Smooth muscle cell of the umbilical artery (primary cell): ENCODE measurements at places on chromosomes 7 and 10. TPM values are rescaled to one million over a fixed set of nuclear protein-coding genes. Genes with fewer than 3 reads are reported as not detected.

The SDK1 gene
- 0.30 and 0.46 TPM in 2 replicates for total RNA-seq

The CACNB2 gene
- under 0.01 TPM in 1 of 2 replicates, not detected in the other for total RNA-seq

The DDIT4 gene
- 372 and 952 TPM in 2 replicates for total RNA-seq

The SEC31B gene
- 3.2 and 3.9 TPM in 2 replicates for total RNA-seq

The TLX1 gene
- total RNA-seq: not detected in 2 replicates

The INHBA gene
- total RNA-seq: 195 and 257 TPM in 2 replicates

The TFEC gene
- total RNA-seq: under 0.01 and 0.46 TPM in 2 replicates

The PRLHR gene
- not detected in 2 replicates for total RNA-seq

The HOXA4 gene
- total RNA-seq: 0.60 and 0.89 TPM in 2 replicates

The GRID2IP gene
- not detected in 2 replicates for total RNA-seq

The FAM25A gene
- total RNA-seq: not detected in 2 replicates

The IDI2 gene
- total RNA-seq: not detected in 2 replicates

The IFIT5 gene
- total RNA-seq: 18.4 and 19.7 TPM in 2 replicates

The ECHDC3 gene
- total RNA-seq: 3.3 and 3.9 TPM in 2 replicates

The KIFBP gene
- 36.2 and 59.9 TPM in 2 replicates for total RNA-seq

The RNF32 gene
- 0.69 and 1.8 TPM in 2 replicates for total RNA-seq

The SHH gene
- not detected in 2 replicates for total RNA-seq

The GIMAP6 gene
- 0.05 and 0.30 TPM in 2 replicates for total RNA-seq

The CYP2C8 gene
- not detected in 2 replicates for total RNA-seq

The RBP3 gene
- under 0.01 TPM in 1 of 2 replicates, not detected in the other for total RNA-seq

The MYO1G gene
- under 0.01 and 0.05 TPM in 2 replicates for total RNA-seq

The NKX6-2 gene
- total RNA-seq: not detected in 2 replicates

The SEMA3C gene
- total RNA-seq: 391 and 455 TPM in 2 replicates

The AEBP1 gene
- 34.4 and 72.7 TPM in 2 replicates for total RNA-seq

The SYCE1 gene
- total RNA-seq: not detected in 2 replicates

The CCSER2 gene
- total RNA-seq: 24.1 and 40.0 TPM in 2 replicates

The WDFY4 gene
- not detected in 2 replicates for total RNA-seq

The FGL2 gene
- total RNA-seq: 0.09 and 0.30 TPM in 2 replicates

The NKX2-3 gene
- 0.14 and 0.89 TPM in 2 replicates for total RNA-seq
